ENCODE measurements at places on chromosomes 5 and 9. TPM values are rescaled to one million over a fixed set of nuclear protein-coding genes. Genes with fewer than 3 reads are reported as not detected.

The TRIM7 gene
- 3.1 TPM for total RNA-seq

The LRRTM2 gene
- total RNA-seq, result under 0.01 TPM

The SARDH gene
- total RNA-seq, result 9.6 TPM

The CDH6 gene
- total RNA-seq, result 125 TPM

The CDKN2B-AS1 gene
- 3.7 TPM for total RNA-seq

The RNF183 gene
- total RNA-seq, result not detected

The RMND5B gene
- 22.0 TPM for total RNA-seq

The TRPM3 gene
- 3.1 TPM for total RNA-seq

The PAPPA gene
- total RNA-seq, result 435 TPM

The HAPLN1 gene
- total RNA-seq, result 38.9 TPM

The CHSY3 gene
- total RNA-seq, result 25.1 TPM

The RASEF gene
- under 0.01 TPM for total RNA-seq

The MIGA2 gene
- 27.3 TPM for total RNA-seq

The ADGRD2 gene
- not detected for total RNA-seq

The SH3GL2 gene
- total RNA-seq, result under 0.01 TPM

The TGFBI gene
- total RNA-seq, result 601 TPM

The TNFSF8 gene
- not detected for total RNA-seq

The CD274 gene
- 6.5 TPM for total RNA-seq

The YTHDC2 gene
- 18.9 TPM for total RNA-seq

The BARHL1 gene
- total RNA-seq, result not detected

The MEGF9 gene
- total RNA-seq, result 7.6 TPM

The FASTKD3 gene
- total RNA-seq, result 13.5 TPM

The ASPN gene
- 7.3 TPM for total RNA-seq

The PKD2L2 gene
- 0.38 TPM for total RNA-seq

The CCL27 gene
- total RNA-seq, result not detected

The IQGAP2 gene
- 1.2 TPM for total RNA-seq

The UBE2QL1 gene
- total RNA-seq, result not detected

The ANKDD1B gene
- 0.19 TPM for total RNA-seq

The RHOBTB3 gene
- 284 TPM for total RNA-seq

The AQP7 gene
- total RNA-seq, result not detected

The POLR3G gene
- 20.5 TPM for total RNA-seq

The CBY3 gene
- total RNA-seq, result not detected

The TUT7 gene
- 42.3 TPM for total RNA-seq

The TUSC1 gene
- 8.4 TPM for total RNA-seq

All from regular cardiac myocyte (primary cell).